Fibroblast of lung (primary cell): ENCODE measurements at places on chromosomes 3 and 15.
A peak's percentile ranks its signal among the peaks of the same experiment; 100 is the strongest.

DNA sequence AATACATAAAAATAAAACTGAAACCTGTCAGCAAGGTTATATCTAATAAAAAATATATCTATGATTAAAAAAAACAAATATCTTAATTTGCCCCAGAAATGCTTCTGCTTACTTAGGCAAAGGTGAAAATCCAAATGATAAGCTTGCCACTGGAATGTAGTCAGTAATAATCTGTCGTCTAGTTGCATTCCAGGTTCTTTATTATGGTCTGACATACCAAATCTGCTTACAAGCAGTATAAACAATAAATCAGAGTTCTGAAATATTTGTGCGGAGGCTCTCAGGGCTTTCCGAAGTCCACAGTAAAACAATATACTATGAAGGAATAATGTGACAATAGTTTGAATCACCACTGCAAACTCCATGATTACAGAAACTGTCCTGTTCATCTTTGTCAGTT is 1133.5 kb downstream of the ROBO1 start:
- DNase-seq = peak; percentile 58

DNA sequence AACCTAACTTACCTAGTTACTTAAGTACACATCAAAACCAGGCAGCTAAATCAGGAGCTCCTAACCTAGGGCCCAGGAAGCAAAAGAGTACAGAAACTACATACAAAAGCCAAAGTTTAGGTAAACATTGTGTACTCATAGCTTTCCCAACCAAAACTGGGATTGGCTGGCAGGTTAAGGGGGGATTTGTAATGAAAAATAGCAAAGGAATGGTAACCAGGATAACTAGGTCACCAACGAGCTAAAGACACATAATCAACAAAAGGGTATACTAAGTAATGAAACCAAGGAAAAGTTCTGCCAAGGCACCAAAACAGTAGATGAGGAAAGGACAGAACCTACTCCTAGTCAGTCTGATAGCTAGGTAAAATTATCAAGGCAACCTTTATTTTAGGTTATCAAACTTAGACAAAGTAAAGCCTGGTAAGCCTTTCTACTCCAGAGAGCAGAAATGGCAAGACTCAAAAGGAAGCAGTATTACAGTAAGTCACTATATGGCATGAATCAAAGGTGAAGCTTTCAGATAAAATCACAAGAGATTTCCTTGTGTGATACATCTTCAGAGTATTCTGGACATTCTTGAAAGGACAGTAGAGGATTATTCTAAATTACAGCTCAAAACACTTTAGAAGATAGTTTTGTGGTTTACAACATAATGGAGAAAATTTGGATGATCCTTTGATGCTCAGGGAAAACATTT is 10.2 kb downstream of the TRA2B start:
- DNase-seq = no peak

GRCh38 chr3:100400419-100400779 is 490 bp downstream of the TOMM70 start:
- DNase-seq = peak; percentile 12

- no peak for DNase-seq
These were observed 22.2 kb downstream of the MRPS25 start for GRCh38 chr3:15042936-15043335.

GRCh38 chr3:117524890-117525289 is 815.3 kb downstream of the TUSC7 start:
- peak; percentile 93 for DNase-seq

- DNase-seq = no peak
These were observed 1.9 kb downstream of the MB21D2 start for GRCh38 chr3:192915722-192916121.

- no peak for DNase-seq
These were observed 181.8 kb upstream of the TBL1XR1 start for GRCh38 chr3:177379045-177379444.

- DNase-seq = no peak
These were observed 267.3 kb downstream of the TLE3 start for GRCh38 chr15:69830430-69830829.

DNA sequence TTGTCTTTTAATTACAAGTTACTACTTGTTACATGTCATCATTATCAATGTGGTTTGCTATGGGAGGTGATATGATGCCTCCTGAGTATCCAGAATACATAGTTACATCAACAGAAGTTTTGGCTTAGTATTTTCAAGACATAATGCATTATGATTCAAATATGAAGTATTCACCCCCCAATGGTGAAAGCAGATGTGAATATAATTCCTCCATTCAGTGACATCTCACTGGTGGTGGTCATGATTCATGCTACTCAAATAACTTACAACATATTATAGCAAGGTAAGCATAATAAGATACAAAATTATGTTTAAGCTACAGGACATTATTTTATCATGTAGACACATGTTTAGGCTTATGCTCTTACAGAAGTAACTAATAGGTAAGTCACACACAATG is 34.9 kb upstream of the TTBK2 start:
- DNase-seq = peak; percentile 65

DNA sequence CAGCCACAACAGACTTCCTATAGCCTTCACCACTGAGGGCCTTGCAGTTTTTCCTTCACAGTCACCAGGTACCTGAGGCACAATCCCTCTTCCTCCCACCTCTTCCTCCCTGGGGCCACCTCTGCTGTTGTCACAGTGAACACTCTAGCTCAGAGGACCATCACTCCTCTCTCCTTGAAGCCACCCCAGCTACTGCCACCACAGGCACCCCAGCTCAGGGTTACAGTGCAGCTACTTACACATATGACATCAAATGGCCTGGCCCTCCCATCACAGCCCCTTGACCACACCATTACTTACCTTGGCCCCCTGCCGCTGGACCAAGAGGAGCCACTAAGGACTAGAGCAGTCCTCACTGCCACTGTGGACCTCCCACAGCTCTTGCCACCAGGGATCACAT is 213.5 kb upstream of the CRBN start:
- DNase-seq = no peak

DNA sequence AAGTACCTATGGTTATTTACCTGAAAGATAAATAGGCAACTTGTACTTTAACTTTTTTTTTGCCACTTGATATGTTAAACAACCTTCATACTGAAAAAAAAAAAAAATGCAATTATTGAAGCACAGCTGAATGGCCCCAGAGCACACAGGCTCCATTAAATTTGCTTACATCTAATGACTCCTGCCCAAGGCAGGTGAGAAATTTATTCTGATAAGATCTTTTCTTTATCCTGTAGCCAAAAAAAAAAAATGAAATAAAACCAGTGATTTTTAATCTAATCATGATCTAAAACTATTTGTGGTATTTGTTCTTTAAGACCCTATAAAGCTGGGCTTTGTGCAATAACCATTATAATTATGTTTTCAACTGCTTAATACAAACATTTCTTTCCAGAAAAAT is 115.7 kb downstream of the DPH6 start:
- DNase-seq = no peak

- DNase-seq = no peak
These were observed 99.9 kb downstream of the APBA2 start for GRCh38 chr15:28985691-28986090.

GRCh38 chr3:72164635-72164978 is 379.7 kb upstream of the PROK2 start:
- no peak for DNase-seq

GRCh38 chr15:48664436-48664835 is 18.9 kb upstream of the FBN1 start:
- DNase-seq = no peak

GRCh38 chr15:35092846-35093245 is 7.8 kb upstream of the NANOGP8 start:
- DNase-seq = no peak
